Stimulated activated CD8-positive, alpha-beta memory T cell treated with anti-CD3 and anti-CD28 coated beads, Interleukin-2, amount 100 ng/mL, for 1 hour (primary cell): ENCODE measurements at places on chromosomes 7 and 10.

DNA sequence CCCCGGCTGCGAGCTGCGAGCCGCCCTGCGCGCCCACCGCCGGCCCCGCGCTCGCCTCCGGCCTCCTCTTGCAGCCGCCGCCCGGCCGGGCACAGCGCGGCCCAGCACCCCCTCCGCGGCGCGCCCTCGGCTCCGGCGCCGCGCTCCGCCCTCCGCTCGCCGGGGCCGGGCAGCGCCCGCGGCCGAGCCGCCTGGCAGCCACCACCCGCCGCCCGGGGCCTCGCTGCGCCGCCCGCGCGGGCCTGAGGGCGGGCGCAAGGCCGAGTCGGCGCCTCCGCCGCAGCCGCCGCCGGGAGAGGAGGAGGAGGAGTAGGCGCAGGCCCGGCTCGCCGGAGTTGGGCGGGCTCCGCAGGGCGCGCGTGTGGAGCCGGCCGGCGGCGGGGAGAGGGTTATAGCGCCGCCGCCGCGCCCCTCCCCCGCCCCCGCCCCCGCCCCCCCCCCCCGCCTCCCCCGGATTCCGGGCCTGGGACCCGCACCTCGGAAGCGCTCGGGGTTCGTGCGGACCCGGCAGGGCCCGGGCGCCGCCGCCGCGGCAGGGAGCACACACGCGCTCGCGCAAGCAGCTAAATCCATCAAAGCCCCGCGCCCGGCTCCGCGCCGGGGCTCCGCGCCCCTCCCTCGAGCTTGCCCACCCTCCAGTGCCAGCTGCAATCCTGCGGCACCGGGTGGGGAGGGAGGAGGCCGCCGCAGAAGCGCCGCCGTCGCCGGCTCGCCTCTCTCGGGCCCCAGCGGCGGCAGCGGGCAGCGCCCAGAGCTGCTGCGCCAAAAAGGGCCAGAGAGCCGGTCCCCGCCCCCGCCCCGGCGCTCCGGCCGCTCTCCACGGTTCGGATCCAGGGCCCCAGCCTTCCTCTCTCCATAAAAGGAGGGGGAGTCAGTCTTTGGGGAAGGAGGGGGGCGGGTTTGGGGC is at the start of gene PDGFA:
TSS of gene PDGFA (minus strand) at position 363 of the 907 bp plus-strand sequence. CDS start 845 bp downstream, outside the sequence.
- DNase-seq = no peak

- no peak for DNase-seq
These were observed 621.0 kb downstream of the PARD3 start for GRCh38 chr10:34193931-34194626.

DNA sequence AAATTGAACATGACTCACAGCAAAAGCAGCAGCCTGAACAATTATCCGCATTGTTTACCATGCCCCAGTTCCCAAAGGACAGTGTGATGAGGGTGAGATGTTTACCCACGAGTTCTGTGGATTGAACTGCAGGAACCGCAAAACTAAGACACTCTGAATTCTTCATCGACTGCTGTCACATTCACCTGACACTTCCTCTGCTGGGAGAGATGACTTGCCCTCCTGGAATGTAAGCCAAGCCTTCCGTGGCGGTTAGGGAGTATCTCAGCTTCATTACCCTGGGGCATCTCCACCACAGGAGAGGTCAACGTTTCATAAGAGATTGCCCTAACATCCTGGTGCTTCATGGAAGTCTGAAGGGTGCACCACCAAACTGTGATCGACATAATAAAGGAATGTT is 374.6 kb upstream of the ADARB2 start:
- no peak for DNase-seq

GRCh38 chr10:614139-614711 is 75.2 kb downstream of the DIP2C start:
- no peak for DNase-seq

DNA sequence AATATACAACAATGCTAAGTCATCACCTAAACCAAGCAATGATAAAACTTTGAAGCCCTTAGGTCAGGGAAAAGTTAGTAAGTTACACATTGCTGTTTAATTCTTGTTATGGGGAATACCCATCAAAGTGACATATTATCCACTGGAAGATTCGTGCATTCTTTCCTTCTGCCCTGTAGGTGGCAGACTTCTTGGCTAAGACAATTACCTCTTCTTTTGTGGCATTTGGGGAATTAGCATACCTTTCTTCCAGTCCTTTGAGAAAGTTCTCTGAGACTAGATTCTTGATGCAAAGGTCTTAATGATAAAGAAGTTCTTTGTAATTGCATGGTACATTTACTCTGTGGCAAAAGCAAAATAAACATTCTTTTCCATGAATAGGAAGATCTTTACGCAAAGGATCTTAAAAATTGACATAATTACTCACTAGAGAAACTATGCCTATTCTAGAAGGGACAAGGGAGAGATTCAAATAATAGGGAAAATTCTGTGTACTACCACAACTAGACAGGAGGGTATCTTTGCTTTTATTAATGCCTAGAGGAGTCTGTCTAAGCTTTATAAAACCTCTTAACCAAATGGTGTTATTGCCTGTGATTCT is 395.9 kb downstream of the GRM8 start:
- DNase-seq = no peak

GRCh38 chr10:110491346-110491745 is 6.4 kb upstream of the DUSP5 start:
- no peak for DNase-seq

DNA sequence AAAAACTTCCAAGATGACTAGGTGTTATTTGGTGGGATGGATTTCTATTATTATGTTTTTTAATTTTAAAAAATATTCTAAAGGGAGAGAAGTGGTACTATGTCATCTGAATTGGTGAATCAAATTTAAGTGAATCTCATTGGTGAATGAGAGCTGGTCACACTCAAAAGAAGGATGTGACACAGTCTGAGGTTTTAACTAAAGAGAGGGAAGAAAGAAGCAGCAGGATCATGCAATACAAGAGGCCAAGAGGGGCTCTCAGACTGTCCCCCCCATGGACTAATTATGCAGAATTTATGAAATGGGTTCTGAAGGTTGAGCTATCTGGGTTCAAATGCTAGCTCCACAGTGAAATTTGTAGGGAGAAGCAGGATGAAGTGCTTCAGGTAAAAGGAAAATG is 16.2 kb downstream of the MACC1 start:
- no peak for DNase-seq

GRCh38 chr7:89607792-89608191 is 546.5 kb upstream of the STEAP1 start:
- DNase-seq = no peak

DNA sequence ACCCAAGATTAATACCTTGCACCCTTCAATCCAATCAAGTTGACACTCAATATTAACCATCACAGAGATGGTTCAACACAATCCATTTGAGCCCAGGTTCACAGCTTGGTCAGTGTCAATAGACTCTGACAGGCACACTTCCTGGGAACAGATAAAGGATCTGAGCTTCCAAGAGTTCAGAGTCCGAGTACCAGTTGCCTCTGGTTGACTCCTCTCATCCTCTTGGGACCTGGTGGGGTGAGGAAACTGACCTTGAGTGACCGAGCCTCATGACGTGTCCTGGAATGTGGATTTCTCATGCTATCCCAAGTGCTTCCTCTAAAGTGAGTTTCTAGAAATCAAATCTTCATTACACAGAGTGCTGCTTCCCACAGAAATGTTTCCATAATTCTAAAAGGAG is 162.0 kb downstream of the CYP26A1 start:
- no peak for DNase-seq
